ENCODE measurements at places on chromosomes 13 and 19.

DNA sequence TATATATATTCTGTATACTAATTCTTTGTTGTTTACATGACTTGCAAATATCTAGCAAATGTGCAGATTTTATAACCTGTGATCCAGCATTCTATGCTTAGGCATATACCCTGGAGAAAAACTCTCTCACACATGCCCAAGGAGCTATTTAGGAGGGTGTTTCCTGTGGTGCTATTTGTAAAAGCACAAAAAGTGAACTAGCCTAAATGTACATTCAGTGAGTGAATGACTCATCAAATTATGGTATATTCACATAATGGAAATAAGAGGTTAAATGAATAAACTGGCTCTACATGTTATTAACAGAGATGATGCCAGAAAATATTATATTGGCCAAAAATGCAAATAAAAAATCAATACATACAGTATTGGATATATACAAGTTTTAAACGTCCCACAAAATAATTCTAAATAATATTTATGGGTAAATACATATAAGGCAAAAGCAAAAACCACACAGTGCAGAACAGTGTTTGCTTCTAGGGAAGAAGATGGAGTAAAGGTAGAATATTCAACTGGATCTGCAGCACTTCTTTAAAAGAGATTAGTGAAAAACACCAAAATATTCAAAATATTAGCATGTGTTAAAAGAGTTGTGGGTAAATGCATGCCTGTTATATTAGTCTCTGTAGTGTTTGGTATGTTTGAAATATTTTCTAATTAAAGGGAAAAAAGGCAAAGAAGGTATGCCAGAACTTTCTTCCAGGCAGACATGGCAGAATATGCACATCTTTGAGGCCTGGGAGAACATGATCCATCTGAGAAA is 344.7 kb downstream of the KLF5 start:
- DNase-seq = no peak

- no peak for DNase-seq
These were observed 5.5 kb upstream of the ZFP36 start for GRCh38 chr19:39401070-39401548.

DNA sequence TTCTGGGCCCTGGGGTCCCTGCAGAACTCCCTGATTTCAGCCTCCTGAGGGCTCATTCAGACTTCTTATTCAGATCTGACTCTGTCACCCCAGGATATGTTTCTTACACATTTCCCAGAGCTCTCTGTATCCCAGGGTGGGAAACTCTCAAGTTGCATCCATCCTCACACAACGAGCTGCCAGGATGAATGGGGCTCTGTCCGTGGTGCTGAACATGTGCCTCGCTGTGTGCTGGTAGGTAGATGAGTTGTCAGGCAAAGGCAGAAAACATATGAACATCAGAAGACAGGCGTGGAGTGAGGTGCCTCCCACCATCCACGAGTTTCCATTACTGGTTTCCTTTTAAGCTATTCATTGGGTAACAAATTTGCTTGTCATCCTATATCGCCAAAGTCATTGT is 11.4 kb upstream of the IGFL1 start:
- no peak for DNase-seq

DNA sequence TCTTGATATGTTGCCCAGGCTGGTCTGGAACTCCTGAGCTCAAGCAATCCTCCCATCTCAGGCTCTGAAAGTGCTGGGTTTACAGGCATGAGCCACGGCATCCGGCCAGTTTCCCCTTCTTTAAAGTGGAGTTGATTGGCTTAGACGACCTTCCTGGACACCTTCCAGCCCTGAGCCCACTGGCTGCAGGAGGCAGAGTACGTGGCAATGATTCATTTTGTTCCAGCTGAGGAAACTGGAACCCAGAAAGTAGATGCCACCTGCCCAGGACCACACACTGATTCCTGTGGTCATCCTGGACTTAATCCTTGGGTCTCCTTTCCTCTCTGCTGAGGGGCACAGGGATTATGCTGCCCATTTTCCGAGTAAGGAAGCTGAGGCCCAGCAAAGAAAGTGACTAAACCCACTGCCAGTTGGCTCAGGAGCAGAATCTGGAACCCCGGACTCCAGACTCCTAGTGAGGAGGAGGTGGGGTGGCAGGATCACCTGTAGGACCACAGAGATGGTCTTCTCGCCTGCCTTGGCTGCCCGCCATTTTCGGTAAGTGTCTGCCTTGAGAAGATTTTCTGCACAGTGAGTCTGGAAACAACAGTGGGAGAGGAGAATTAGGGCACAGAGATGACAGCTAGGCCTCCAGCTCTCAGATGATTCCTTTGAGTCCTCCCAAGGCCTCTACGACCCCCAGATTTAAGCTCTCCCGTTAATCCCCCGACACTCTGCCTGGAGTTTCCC is 737 bp downstream of the XRCC1 start:
- no peak for DNase-seq

DNA sequence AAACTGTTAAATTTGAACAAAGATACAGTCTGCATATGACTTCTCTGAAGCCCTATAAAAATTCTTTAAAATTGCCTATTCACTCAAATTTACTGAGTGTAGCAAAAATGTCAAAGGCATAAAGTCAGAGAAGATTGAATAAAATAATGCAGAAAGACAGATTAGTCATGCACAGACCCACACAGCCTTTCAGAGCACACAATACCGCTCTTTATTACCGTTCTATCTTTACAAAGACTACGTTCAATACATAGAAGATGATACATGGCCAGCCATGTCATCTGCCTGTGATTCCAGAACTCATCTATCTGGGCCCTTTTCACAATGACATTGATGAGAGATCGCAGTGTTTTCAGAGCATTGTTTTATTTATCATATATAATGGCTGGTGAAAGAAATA is 107.2 kb downstream of the URI1 start:
- DNase-seq = no peak

GRCh38 chr13:108494991-108495645 is 134.3 kb upstream of the MYO16 start:
- DNase-seq = no peak

DNA sequence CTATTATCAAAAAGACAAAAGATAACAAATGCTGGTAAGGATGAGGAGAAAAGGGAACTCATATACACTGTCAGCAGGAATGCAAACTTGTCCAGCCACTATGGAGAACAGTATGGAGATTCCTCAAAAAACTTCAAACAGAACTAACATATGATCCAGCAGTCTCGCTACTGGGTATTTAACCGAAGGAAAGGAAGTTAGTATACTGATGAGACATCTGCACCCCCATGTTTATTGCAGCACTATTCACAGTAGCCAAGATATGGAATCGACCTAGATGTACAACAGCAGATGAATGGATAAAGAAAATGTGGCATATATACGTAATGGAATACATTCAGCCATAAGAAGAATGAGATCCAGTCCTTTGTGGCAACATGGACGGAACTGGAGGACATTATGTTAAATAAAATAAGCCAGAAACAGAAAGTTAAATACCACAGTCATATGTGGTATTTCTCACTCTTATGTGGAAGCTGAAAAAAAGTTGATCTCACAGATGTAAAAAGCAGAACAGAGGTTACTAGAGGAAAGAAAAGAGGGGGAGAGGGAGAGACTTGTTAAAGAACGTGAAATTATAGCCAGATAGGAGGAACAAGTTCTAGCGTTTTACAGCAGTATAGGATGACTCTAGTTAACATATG is 83.2 kb downstream of the RUBCNL start:
- no peak for DNase-seq

DNA sequence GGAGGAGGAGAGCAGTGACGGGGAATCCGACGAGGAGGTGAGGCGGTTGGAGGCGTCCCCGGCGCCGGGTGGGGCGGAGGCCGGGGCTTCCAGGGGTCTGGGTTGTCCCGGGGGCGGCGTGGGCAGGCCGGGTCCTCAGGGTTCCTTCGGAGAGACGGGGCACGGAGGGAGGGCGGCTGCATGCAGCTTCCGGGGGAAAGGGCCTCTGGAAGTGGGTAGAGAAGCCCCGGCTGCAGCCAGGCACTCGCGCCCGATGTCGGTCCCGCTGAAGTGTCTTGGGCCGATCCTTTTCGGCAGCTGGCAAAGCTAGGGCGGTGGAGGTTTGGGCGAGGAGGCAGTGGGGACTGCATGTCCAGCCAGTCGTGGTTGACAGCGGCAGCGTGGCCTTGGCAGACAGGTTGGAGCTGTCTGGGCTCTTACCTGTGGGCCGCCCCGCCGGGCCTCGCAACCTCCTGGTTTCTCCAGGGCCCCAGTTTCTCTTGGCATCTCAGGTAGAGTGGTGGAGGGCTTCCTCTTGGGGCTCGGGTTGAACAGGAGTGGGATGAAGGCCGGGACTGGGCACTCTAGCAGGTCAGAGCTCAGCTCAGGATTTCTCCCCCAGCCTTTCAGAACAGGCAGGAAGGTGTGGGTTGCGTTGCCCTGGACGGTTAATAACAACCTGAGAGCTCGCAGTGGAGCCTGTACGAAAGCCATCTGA is 690 bp downstream of the KMT2B start:
- no peak for DNase-seq

DNA sequence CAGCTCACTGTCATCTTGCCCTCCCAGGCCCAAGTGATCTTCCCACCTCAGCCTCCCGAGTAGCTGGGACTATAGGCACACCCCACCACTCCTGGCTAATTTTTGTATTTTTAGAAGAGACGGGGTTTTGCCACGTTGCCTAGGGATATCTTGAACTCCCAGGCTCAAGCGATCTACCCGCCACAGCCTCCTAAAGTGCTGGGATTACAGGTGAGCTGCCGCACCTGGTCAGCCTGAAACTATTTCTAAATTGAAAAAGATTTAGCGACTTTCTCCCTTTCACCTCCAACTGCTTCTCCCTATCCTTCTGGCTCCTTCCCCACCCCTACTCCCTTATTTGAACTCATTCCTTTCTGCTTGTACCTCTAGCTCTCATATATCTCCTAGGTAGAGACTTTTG is 19.8 kb upstream of the NAA16 start:
- no peak for DNase-seq

DNA sequence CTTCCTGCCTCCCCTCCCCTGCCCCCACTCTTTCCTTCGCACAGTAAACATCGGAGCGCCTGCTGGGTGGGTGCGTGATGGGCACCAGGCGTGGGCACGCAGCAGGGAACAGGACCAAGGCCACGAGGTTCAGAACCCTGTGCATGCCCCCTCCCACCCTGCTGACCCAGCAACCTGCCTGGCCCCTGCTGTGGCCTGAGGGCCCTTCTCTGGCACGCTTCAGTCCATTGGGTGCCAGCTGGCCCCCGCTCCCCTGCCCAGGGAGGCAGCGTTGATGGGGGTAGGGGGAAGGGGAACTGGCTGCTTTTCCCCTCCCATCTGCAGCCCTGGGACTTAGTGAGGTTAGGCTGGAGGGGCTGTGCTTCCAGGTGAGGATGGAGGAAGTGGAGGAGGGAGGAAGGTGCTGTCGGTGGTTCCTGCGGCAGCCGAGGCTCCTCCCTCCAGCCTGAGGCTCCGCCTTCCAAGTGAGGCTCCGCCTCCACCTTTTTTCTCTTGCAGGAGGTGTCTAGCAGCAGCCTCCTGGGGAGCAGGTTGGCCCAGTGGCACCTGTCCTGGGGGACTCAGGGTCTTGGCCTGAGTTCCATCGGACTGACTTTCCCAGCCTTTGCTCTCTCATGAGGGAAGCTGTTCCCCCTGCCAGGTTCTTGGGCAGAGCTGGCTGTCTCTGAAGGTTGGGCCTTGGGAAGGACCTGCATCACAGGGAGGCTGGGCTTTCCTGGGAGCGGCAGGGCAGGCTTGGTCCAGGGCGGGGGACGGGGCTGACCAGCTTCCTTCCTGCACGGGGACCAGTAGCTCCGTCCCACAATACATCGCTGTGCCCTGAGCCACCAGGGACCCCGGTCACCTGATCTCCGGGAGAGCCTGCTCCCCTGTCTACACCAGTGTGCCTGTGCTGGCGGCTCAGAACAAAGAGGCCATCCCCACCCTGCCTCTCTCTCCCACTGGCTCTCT is 7.3 kb downstream of the PIAS4 start:
- no peak for DNase-seq

- DNase-seq = no peak
These were observed 47.1 kb upstream of the KLF5 start for GRCh38 chr13:73011751-73012150.

DNA sequence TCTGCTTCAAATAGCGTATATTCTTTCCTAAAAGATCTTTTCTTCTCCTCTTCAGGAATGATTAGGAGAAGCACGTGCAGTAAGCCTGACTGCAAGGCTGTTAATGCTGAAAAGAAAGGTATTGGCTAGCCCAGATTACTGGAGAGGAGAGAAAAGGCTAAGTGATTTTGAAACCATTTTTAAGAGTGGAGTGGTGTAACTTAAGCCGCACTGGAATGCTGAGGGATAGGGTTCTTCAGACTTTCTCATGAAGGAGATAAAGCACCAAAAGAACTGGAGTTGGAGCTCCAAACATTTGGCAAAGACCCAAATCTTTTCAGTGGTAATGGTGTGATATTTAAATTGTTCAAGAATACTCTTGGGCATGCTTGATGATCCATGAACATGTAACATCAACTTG is 388.3 kb downstream of the COG6 start:
- DNase-seq = no peak

DNA sequence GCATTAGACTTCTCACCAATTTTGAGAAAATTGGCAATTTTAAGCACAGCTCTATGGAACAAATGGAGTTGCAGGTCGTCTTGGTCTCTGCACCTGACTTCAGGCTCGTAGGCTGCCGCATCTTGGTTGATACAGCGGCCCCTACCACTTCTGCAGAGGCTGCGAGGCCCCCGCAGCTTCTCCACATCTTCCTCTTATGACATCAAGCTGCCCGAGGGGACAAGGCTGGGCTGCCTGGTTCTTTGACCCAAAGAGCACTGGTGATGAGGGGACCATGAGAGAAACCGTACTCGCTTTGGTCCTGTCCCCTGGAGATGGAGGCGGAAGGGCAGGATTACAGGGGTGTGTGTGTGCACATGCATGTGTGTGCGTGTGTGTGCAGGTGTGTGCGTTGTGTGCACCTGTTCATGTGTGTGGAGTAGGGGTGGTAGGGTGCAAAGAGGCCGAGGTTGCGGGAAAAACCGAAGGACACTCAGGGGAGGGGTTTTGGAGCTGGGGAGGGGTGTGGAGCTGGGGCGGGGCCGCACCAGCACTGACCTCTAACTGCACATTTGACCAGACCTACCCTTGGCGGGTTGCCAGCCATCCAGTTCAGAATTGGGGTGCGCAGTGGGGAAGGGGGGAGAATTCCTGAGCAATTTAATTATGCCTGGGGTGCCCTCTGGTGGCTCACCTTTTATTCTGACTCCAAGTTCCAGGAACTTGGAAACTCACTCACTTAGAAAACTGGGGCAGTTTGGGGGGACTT is 65.1 kb upstream of the ARHGEF7 start:
- no peak for DNase-seq

DNA sequence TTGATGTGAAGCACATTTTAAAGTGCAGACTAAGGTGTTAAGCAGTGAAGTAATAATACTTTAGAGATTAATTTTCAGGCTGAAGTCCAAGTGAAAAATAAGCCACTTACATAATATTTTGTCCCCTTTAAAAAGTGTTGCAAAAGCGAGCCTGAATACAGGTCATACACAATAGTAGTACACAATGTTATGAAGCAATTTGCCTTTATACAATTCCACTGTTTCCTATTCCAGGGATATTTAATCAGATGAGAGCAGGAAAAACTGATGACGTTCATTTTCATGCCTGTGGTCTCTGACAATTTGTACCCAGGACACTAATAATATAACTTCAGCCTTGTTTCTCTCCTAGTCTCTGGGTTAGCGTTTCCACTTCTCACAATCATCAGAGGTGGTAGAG is 916.7 kb downstream of the PCDH9 start:
- no peak for DNase-seq

GRCh38 chr13:21701460-21701859 is 30.6 kb downstream of the FGF9 start:
- DNase-seq = no peak

GRCh38 chr19:35284153-35285094 is 2.1 kb downstream of the HAMP start:
- DNase-seq = no peak
